ENCODE measurements at places on chromosomes 7 and 10.

DNA sequence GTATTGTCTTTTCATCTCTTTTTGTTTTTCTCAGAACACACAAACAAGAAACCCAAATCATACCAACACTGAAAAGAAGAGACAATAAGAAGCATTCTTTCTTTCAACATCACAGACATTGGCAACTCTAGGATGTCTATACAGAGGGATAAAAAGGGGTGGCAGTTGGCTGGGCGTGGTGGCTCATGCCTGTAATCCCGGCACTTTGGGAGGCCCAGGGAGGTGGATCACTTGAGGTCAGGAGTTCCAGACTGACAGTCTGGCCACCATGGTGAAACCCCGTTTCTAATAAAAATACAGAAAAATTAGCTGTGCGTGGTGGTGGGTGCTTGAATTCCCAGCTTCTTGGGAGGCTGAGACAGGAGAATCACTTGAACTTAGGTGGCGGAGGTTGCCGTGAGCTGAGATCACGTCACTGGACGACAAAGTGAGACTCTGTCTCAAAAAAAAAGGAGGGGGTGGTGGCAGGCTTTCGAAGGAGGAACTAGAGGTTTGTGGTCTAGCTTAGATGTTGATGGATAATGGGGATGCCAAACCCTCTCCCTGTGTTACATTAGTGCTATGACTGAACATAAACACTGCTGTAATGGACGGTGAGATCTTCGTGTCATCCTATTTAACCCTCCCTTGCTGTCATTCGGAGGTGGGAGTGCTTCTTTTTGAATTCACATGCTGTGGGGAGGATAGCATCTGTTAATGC lies 9.4 kb downstream of the CNNM2 start:
- DNase-seq, result no peak

DNA sequence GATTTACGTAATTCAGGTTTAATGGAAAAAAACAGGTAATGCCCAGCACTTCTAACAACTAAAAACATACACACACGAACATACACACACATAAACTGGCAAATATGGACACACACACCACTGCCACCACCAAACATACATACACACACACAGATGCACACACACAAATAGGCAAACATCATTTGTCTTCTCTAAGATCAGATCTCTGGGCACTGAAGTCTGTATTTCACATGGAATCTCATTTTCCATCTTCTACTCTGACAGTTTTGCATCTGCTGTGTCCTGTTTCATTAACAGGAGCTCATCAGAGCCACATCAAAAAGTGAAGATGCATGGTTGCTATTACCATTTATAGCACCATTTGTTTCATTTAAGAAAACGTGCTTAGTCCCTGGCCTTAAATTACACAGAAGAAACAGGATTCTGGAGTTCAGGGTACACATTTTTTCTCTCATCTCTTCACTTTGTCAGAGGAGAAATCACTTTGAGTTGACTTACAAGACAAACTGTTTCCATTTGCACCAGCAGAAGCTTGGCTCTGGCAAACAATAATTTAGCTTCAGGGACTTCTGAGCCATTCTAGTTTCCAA lies 165.3 kb downstream of the SORCS1 start:
- no peak for DNase-seq

GRCh38 chr7:1123715-1124114 lies 35.8 kb downstream of the GPER1 start:
- DNase-seq, result peak; percentile 89

- no peak for DNase-seq
Observed at GRCh38 chr7:157769526-157770215, 432.9 kb downstream of the DNAJB6 start.

DNA sequence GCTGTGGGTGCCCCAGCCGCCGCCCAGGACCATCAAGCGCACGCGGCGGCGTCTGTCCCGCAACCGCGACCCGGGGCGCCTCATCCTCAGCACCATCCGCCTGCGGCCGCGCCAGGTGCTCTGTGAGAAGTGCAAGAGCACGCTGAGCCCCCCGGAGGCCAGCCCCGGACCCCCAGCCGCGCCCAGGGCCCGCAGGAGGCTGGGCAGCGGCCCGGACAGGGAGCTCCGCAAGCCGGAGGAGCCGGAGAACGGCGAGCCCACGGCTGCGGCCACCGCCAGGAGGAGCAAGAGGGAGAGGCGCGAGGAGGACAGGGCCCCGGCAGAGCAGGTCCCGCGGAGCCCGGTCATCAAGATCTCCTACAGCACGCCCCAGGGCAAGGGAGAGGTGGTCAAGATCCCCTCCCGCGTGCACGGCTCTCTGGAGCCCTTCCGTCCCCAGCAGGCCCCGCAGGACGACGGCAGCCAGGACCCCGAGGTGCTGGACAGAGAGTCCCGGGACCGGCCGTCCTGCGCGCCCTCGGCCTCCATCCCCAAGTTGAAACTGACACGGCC lies 8.0 kb downstream of the PWWP2B start:
- DNase-seq, result peak; percentile 51
